ENCODE measurements at places on chromosomes 5 and 9.

DNA sequence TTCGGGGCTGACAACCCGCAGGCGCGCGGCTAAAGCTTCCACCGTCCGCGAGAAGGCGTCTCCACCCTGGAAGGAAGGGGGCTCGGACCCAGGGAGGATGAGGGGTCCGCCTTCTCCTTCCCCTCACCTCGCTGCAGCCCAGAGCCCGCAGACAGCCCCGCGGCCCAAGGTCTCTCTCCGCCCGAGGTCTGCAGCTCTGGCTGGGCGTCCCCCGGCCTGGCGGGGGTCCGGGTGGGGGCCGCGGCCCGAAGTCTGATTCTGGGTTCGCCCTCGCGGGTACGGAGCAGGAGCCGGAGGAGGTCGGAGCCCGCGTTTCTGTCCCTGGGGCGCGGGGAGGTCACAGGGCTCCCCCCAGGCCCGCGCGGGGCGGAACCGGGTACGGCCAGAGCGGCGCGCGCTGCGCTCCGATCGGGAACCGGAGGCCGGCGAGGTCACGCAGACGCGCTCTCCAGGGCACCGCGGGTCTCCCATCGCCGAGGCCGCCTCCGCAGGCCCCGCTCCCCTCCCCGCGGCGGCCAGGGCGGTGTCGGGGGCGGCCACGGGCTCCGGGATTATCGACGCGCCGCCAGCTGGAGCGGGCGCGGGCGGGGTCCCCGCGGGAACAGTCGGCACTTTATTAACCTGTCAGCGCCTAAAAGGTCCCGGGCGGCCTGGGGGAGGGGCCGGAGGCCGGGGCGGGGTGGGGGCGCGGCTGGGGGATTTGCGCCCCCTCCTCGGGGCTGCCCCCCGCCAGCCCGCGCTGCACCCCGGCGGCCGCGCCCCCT is 11.6 kb downstream of the LHX3 start:
- no peak for DNase-seq

DNA sequence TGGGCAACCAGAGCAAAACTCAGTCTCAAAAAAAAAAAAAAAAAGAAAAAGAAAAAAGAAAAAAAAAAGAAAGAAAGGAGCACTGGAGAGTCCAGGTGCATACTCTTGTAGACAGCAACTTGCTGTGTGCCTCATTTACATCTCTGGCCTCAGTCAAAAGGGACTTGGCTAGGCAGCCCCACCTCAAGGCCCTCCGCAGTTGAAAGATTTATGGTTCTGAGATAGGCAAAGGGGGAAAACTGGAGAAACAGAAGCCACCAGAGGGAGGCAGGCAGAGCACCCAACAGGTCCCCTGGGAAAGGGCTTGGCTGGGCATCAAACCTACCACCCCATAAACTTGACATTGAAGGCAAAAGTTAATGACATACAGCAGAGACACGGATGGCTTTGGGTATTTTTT is 6.1 kb downstream of the ORM2 start:
- no peak for DNase-seq

DNA sequence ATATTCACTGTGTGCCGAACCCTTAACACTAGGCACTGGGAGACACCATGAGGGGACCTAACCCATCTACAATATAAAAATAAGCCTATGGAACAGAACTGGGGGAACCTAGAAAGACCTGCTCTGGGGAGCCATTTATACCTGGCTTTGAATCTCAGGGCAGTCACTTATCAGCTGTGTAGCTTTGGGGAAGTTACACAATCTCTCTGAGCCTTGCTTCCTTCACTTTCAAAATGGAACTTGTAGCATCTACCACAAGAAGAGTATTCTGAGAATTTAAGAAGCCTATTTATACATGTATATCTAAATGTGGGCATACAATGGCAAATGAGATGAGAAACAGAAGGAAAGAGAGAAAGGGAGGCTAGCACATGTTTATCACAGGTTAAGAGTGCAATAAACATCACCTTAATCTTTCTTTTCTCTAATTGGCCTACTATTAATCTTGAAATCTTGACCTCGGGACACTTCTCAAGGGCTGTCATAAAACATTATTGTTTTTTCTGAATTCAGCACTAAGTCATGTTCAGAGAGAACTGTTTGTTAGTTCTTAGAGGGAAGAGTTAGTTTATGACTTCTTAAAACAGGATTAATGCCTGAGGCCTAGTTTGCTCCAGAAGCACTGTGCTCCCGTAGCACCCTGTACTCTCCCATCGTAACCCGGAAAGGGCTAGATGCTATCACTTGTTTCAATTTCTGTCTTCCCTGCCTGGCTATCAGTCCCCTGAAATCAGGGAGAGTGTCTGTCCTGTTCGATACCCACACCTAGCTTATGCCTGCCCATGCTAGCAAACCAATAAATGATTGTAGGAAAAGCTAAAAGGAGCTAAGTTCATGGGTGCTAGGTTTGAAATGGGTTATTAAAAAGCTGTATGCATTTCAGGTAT is 606.4 kb upstream of the CLINT1 start:
- no peak for DNase-seq

DNA sequence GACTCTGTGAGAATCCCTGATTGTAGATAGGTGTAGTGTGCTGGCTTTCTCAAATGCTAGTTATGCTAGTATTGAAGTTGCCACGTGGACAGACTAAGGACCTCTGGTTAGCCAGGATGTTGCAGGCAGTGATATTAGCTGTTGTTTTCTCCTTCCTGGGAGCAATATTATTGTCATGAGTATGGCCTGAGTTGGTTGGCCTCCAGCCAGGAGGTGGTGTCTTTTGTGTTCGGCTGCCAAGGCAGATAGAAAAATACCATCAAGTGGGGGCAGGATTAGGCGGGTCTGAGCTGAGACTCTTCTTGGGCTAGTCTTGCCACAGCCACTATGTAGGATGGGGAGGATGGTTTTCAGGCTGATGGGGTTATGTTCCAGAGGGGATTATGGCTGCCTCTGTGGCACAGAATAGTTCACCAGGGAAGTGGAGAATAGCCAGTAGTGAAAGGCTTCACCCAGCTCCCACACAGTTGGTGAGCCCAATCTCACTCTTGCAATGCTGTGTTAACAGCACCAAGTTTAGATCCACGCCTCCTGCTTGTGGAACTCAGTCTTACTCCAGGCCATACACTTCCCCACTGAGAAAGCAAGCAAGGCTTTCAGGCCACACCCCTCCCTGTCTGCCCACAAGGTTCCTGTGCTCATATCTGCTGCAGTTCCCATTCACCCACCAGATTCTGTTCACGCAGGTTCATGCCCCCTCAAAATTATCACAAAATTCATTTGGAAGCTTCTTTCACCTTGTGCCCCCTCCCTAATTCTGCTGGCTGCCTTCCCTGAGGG is 31.2 kb downstream of the GHR start:
- DNase-seq, result no peak

- no peak for DNase-seq
Observed at GRCh38 chr5:6473284-6473683, 24.6 kb downstream of the UBE2QL1 start.

DNA sequence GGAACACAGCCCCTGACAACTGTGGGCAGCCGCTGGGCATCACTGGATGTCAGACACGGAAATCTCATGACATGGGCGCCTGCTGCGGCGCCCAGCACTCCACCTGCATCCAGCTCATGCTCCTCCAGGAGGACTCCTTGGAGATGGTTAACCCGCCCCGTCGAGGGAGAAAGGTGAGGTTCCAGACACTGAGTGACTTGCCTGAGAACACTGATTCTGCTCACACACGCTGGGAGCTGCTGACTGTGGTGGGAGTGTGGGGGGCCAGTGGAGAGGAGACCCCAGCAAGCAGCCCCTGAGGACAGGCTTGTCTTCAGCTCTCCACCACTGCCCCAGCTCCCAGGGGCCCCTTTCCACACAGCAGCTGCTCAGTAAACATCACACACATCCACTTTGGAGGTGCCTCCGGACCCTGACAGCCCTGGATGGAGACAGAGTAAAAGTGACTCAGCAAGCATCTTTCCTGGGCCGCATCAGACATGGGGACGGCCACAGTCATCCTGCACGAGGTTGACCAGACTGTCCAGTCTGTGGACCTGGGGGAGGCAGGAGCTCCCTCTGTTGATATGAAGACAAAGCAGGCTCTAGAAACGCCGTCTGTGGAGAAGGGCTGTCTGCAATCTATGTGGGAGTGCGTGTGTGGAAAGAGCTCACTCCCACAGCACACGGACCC is 283.7 kb upstream of the IRX4 start:
- DNase-seq, result no peak

GRCh38 chr5:160837211-160837610 is 14.8 kb downstream of the ATP10B start:
- DNase-seq, result no peak

Data from H54 (cell line).